ENCODE measurements at places on chromosomes 6 and 20. TPM values are rescaled to one million over a fixed set of nuclear protein-coding genes. Genes with fewer than 3 reads are reported as not detected.

Gene HLA-G
- 1.1 TPM for total RNA-seq

Gene DNAH8
- total RNA-seq: 0.22 TPM

Gene MTFR2
- total RNA-seq: 16.7 TPM

DNA sequence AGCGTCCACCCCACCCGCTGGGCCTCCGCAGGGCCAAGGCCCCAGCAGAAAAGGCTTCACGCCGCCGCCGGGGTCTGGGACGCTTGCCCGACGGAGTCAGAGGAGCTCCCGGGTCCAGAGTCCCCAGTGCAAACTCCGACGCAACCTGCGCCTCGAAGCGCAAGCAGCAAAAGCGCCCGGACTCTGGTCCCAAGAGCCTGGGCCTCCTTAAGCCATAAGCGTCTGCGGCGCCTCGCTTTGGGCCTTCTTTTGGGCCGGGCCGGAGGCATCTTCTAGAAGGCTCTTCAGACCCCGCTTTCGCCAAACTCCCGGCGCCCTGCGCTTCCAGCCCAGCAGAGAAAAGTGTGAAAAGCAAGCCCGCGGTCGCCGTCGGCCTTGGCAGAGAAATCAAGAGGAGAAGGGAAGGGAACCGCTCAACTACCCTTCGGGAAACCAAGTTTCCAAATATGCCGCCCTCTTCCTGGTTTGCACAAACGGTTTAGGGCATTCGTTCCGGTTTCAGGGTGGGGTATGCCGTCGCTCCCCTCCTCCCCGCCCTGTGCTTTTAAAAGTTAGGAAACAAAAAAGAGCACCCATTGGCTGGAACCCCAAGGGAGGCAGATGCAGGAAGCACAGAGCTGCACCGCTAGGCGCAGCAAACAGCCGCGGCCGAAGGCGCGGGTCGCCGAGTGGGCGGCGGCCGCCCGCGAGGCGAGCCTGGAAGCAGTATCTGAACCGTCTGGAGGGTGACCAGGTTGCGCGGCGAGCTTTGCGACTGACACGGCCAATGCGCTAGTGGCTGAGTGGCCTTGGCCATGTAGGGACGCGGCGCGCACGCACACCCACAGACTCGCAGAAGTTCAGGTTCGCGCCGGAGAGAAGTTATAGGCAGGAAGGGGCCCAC is 1.2 kb downstream of the TBX18 start:
- DNase-seq: no peak

DNA sequence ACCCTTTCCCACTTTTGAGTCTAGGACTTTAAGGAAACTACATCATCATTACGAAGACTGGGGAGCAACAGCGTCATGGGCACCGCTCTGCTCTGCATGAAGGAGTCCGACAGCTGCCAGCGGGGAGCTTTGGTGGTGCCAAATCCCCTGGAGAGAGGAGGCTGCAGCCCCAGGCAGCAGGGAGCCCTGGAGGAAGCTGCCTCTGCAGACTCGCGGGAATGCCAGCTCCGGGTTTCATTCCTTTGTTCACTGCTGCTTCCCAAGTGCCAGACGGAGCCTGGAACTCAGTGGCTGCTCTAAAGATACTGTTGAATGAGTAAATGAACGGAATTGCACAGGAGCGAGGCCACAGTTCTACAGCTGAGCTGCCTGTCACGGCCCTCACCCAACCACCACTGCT is 196.5 kb upstream of the THBS2 start:
- DNase-seq: no peak

DNA sequence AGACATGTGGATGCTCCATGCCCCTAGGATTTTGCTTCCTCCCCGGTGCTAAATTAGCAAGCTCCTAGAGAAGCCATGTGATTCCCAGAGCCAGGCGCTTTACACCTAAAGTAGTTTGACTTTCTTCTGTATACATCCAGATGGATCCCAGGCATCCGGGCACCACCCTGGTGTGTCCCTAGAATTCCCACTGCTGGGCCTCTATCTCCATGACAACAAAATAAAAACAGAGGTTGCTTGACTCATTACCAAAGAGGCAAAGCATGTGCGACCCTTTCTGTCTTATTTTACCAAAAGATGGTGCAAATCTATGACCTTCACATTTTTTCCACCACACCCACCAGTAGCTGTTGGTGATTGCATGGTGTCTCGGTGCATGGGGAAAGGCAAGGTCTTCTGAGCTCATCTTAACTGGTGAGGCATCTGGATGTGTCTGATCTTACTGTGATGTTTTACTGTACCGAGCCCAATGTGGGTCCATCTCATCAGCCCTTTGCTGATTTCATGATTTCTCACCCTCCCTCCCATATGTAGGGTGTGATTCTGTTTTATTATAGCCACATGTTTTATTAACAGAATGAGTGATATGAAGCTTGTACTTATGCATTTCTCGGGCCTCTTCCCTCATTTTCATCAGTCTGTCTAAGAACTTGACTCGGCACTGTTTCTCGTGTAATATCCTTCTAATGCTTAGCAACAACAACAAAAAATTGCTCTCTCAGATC is 27.4 kb upstream of the VAPB start:
- no peak for DNase-seq

GRCh38 chr20:1757072-1757471 is 99.5 kb upstream of the SIRPG start:
- DNase-seq: no peak

DNA sequence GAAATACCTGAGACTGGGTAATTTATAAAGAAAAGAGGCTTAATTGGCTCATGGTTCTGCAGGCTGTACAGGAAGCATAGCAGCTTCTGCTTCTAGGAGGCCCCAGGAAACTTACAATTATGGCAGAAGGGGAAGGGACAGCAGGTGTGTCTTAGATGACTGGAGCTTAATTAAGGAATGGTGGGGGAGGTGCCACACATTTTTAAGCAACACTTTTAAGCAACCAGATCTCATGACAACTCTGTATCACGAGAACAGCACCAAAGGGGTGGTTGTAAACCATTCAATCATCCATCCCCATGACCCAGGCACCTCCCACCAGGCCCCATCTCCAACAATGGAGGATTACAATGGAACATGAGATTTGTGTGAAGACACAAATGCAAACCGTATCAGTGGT is 26.9 kb downstream of the FIG4 start:
- DNase-seq: no peak

DNA sequence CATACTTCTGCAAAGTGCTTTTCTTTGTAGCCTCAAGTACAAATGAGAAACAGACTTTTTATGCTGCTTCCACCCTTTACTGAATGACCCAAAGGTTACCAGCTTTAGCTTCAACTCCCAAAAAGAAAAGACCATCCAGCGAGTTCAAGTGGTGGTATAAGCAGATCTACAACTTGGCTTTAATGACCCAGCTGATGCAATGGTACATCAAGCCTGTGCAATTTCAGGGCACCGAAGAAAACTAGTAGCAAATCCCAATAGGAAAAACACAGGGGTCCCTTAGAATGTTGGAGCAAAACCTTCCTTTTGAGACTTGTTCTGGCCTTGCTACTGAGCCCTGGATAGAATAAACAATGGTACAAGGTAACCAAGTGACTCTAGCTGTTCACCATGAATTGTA is 33.8 kb downstream of the STX7 start:
- no peak for DNase-seq

DNA sequence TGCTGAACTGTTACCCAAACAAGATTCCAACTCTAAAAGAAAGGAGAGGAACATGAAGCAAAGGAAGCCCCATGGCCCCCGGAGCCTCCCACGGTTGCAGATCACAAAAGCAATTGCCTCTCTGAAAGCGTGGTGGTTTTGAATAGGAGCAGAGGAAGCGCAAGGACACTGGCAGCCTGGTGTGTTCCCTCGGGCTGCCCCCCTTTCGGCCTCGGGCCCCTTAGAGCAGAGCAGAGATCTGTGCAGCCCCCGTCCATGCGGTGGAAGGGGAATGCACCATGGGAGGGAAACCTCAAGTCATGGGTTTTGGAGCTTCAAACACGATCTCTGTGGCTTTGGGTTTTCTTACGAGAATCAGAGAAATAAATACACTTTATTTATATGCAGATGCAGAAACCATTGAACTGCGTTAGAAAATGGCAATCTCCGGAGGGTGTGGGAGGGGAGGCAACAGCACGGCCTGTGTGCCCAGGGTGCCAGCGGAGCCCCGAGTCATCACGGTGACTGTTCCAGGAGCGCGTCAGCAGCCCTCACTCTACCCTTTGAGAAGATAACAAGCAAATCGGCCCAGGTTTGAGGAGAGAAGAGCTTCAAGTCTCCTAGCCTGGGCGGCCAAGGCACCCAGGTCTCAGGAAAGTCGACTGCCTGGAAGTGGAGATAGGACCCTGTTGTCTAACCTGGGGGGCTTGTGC is 20.5 kb downstream of the FOXF2 start:
- no peak for DNase-seq

DNA sequence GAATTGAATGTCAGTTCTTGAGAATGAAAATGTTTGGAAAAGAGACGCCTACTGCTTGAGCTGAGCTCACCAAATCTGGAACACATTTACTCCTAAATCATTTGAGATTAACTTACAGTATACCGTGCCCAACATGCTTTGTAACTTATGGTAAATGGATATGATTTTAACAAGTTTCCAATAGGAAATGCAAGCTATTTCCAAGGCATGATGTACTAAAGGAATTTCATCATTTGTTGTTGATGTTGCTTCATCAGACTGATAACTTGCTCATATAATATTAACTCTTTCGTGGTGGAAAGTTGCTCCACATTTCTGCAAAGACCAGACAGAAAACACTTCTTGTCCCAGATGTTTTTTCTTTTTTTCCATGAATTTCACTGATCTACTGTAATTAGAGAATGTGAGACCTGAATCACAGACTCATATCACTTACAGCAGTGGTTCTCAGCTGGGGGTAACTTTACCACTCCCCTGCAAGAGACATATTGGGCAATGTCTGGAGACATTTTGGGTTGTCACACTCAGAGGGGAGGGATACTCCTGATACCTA is 116.6 kb upstream of the TRAF3IP2 start:
- DNase-seq: no peak

- DNase-seq: no peak
Observed at GRCh38 chr6:4585682-4586468, 190.3 kb upstream of the CDYL start.

DNA sequence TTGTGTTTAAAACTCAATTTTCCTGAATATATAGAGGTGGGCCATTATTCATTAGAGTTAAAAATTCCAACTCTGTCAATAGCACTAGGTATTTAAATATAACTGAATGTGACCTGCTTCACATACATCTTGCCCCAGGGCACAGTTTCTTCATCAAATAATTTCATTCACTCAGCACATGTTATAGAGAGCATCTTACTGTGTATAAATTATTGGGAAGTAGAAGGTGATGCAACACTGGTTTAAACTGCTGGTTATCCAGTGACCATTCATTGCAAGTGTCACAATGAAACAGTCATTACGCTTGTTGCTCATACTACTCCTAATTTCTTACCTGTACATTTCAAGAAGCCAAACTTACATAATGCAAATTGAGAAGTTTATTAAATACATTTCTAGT is 93.4 kb downstream of the KHDRBS2 start:
- DNase-seq: no peak

DNA sequence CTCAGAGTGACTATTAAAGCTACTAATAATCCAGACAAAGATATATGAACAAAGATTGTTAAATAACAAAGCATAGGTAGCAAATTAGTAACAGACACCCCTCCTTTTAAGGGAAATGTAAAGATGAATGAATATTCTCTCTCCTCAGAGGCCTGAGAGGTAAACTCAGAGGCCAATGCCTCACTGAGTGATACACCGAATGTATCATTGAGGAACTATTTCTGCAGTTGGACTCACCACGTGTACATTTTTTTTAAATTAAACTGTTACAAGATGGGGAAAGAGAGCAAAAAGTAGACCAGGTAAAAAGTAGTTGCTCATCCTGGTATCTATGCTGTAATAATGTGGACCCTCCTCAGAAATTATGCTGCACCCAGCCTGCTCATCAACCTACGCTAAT is 72.3 kb upstream of the IPCEF1 start:
- DNase-seq: no peak

GRCh38 chr20:47960769-47961541 is 175.7 kb upstream of the SULF2 start:
- DNase-seq: no peak

DNA sequence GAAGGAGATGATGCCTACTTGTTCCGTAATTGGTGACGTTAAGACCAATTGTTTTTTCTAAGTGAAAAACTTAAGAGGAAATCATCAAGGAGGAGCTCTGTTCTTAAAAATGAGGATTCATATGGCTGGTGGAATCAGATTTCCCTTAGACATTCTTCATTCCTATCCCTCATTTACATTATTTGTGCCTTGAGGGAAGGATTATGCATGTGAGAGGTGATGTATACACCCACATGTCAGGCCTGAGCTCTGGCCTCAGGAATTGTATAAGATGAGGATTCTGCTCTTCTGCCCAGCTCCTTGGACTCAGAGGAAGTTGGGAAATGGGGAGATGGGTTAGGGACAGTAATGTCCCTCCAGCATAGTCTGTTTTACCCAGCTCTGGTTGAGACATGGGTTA is 42.3 kb downstream of the SCP2D1 start:
- DNase-seq: no peak

GRCh38 chr20:7692478-7692877 is 247.8 kb downstream of the HAO1 start:
- DNase-seq: no peak

- no peak for DNase-seq
Observed at GRCh38 chr6:40299681-40300080, 287.5 kb downstream of the LRFN2 start.

Measured in activated T-cell treated with anti-CD3 and anti-CD28 coated beads, Interleukin-2, amount 50 U/mL, for 4 hours (primary cell).